ENCODE measurements at places on chromosomes 13 and 19.

- no peaks in the 10 kb centered on the region for H3K27me3 ChIP-seq
- no peak for DNase-seq
- H3K4me3 ChIP-seq: no peak overlapping the region
- H3K4me1 ChIP-seq: peaks cover 51% of the 10 kb centered on the region
- no peak overlapping the region for H3K27ac ChIP-seq
- H3K36me3 ChIP-seq: peaks cover 5% of the 10 kb centered on the region
These were observed 4.3 kb upstream of the USF2 start for GRCh38 chr19:35264268-35265125.

DNA sequence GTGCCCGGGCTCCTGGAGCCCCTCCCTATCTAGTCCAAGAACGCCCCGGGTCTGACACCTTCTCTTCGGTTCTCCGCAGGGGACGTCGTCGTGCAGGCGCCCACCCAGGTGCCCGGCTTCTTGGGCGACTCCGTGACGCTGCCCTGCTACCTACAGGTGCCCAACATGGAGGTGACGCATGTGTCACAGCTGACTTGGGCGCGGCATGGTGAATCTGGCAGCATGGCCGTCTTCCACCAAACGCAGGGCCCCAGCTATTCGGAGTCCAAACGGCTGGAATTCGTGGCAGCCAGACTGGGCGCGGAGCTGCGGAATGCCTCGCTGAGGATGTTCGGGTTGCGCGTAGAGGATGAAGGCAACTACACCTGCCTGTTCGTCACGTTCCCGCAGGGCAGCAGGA, 3.4 kb downstream of the PVR start:
- no peak for DNase-seq
- H3K27ac ChIP-seq: no peak overlapping the region
- H3K4me3 ChIP-seq: no peak overlapping the region
- H3K36me3 ChIP-seq: peaks cover 45% of the 10 kb centered on the region
- peaks cover 9% of the 10 kb centered on the region for H3K4me1 ChIP-seq
- H3K27me3 ChIP-seq: no peaks in the 10 kb centered on the region

GRCh38 chr13:77696006-77696878, 1.2 kb upstream of the SLAIN1 start:
- peak; percentile 65 for DNase-seq
- H3K4me1 ChIP-seq: peaks cover 24% of the 10 kb centered on the region
- H3K27ac ChIP-seq: no peak overlapping the region

DNA sequence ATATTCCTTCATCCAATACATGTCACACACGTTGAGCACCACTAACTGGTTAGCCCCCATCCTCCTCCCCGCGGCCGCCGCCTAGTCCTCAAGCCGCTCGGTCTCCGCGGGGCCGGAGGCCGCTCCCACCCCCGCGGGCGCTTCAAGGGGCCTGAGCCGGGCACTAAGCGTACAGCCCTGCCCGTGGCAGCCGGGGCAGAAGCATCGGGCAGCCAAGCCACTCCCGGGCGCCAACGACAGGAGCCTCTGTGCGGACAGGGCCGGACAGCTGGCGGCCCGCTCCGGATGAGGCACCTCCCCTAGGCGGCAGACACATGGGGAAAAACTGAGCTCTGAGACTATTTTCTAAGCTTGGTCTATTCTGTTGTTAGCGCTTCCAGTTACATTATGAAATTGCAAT, 2.8 kb upstream of the ZNF543 start:
- no peaks in the 10 kb centered on the region for H3K36me3 ChIP-seq
- peaks cover 41% of the 10 kb centered on the region for H3K27me3 ChIP-seq
- no peak for DNase-seq
- H3K4me3 ChIP-seq: no peak overlapping the region
- H3K27ac ChIP-seq: no peak overlapping the region

DNA sequence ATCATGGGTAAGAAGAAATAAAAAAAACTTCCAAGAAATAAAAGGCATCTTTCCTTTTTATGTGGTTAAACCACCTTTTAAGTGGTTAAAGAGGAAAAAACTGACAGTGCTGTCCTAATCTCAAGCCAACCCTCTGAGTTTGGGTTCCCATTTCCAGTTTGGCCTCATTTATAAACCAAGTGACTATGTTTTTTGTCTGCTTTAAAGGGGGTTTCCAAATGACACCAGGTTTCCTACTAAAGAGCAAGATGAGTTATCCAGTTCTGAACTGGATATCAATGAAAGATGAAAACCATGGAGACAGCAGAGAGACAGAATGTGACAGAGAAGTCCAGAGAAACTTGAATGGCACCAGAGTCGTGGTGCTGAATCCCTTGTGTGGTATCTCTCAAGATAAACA, 251.5 kb downstream of the ABCC4 start:
- H3K36me3 ChIP-seq: no peaks in the 10 kb centered on the region
- H3K4me1 ChIP-seq: no peaks in the 10 kb centered on the region
- H3K27ac ChIP-seq: no peak overlapping the region
- H3K4me3 ChIP-seq: no peak overlapping the region
- H3K27me3 ChIP-seq: no peaks in the 10 kb centered on the region

- no peaks in the 10 kb centered on the region for H3K4me1 ChIP-seq
- no peak for DNase-seq
- H3K27ac ChIP-seq: no peak overlapping the region
These were observed 692.7 kb downstream of the UQCRFS1 start for GRCh38 chr19:28519952-28520861.

DNA sequence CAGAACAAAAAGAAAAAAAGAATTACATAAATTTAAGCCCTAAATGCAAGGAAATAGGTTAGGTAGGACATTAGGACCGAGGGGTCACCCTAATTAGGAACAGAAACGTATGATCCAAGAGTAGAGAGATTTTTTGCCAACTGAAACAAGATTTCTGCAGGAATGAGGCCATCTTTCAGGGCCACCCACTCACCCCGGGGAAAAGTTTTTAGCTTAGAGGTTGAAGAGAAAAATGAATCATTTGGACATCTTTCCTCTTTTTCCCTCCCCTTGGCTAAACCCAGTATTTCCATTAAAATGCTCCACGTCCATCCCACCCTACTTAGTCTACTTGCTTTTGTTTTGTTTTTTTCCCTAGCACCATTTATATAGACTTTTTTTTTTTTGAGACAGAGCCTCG, 10.6 kb upstream of the PNMA8A start:
- DNase-seq: no peak
- H3K27ac ChIP-seq: no peak overlapping the region
- no peak overlapping the region for H3K4me3 ChIP-seq
- H3K4me1 ChIP-seq: no peaks in the 10 kb centered on the region
- no peaks in the 10 kb centered on the region for H3K36me3 ChIP-seq
- peaks cover 31% of the 10 kb centered on the region for H3K27me3 ChIP-seq

- H3K27ac ChIP-seq: no peak overlapping the region
- H3K4me1 ChIP-seq: peaks cover 23% of the 10 kb centered on the region
- no peak overlapping the region for H3K4me3 ChIP-seq
- peak; percentile 44 for DNase-seq
- no peaks in the 10 kb centered on the region for H3K36me3 ChIP-seq
- H3K27me3 ChIP-seq: no peaks in the 10 kb centered on the region
These were observed 56.9 kb downstream of the EDNRB start for GRCh38 chr13:77861741-77862140.

GRCh38 chr13:34944751-34945150, 2.7 kb downstream of the NBEA start:
- peak; percentile 54 for DNase-seq
- no peak overlapping the region for H3K4me3 ChIP-seq
- no peaks in the 10 kb centered on the region for H3K4me1 ChIP-seq
- H3K36me3 ChIP-seq: no peaks in the 10 kb centered on the region
- no peak overlapping the region for H3K27ac ChIP-seq
- peaks cover 3% of the 10 kb centered on the region for H3K27me3 ChIP-seq

DNA sequence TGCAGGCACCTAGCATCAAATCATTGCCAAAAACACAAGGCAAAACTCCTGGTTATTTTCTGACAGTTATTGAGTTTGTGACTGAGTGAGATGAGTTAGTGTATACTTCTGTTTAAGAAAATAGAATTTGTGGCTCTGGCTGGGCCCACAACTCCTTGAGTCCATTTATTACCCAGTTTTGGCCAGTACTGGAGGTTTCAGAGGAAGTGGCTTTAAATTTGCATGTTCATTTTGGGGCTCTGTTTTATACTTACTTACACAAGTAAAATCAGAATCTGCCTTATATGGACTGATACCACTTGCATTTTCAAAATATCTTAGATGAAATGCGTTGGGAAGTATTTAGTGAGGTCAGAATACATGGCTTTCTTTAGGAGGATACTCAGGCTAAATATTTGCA, 29.0 kb downstream of the TNFSF11 start:
- H3K27me3 ChIP-seq: no peaks in the 10 kb centered on the region
- H3K27ac ChIP-seq: no peak overlapping the region
- no peaks in the 10 kb centered on the region for H3K4me1 ChIP-seq
- DNase-seq: no peak

- peak; percentile 84 for DNase-seq
- no peak overlapping the region for H3K4me3 ChIP-seq
- peaks cover 7% of the 10 kb centered on the region for H3K4me1 ChIP-seq
- H3K36me3 ChIP-seq: peaks cover 20% of the 10 kb centered on the region
- no peak overlapping the region for H3K27ac ChIP-seq
These were observed 6.8 kb downstream of the RPS11 start for GRCh38 chr19:49502866-49503581.

DNA sequence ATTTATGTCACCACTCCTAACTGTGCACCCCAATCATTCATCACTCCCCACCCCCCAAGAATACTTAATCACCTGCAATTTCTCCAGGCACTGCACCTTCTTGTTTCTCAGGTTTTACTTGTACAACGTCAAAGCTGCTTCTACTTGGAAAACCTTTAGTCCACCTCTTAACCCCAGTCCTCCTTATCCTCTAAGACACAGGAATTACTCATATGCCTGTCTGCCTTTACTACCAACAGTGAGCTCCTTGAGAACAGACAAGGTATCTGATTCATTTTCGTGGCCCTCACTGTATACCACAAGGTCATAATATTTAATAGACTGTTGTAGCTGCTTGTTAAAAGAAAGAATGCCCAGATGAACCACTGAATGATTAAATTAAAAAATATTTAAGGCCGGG, 21.0 kb upstream of the NDFIP2 start:
- no peaks in the 10 kb centered on the region for H3K36me3 ChIP-seq
- H3K4me3 ChIP-seq: no peak overlapping the region
- no peak for DNase-seq
- H3K4me1 ChIP-seq: no peaks in the 10 kb centered on the region
- H3K27me3 ChIP-seq: no peaks in the 10 kb centered on the region
- H3K27ac ChIP-seq: no peak overlapping the region

- H3K27me3 ChIP-seq: peaks cover 17% of the 10 kb centered on the region
- no peaks in the 10 kb centered on the region for H3K36me3 ChIP-seq
- H3K27ac ChIP-seq: no peak overlapping the region
- H3K4me1 ChIP-seq: no peaks in the 10 kb centered on the region
- DNase-seq: no peak
- H3K4me3 ChIP-seq: no peak overlapping the region
These were observed 100.4 kb downstream of the ING1 start for GRCh38 chr13:110813646-110814624.

DNA sequence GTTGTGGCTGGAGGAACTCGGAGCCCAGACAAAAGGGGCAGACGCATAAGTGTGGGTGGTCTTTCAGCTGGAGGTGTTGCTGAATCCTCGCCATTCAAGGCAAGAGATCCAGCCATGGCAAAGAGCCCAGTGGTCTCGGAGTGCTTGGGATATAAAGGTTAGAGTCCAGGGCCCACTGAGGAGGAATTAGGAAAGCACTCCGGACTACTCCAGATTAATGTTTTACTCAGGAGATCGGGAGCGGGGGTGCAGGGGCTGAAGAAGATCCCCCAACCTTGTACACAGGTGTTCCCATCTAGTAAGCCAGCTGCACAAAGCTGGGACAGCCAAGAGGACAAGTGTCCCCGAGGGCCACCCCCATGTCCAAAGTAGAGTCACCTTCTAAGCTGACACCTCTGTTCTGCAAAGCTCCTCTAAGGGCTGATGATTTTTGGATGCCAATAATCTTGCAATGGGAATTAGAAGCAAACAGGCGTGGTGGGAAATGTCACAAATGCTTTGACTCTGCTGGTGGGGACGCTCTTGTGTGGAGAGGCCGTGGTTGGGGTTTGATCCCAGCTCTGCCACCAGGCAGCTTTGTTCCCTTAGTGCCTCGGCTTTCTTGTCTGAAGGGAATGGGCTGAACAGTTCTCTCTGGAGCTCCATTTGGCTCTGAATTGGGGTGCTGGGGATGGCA, 194.3 kb upstream of the SOX1 start:
- DNase-seq: no peak
- H3K27ac ChIP-seq: no peak overlapping the region
- peaks cover 8% of the 10 kb centered on the region for H3K27me3 ChIP-seq
- no peaks in the 10 kb centered on the region for H3K36me3 ChIP-seq
- H3K4me3 ChIP-seq: no peak overlapping the region

- no peaks in the 10 kb centered on the region for H3K27me3 ChIP-seq
- H3K4me3 ChIP-seq: no peak overlapping the region
- H3K36me3 ChIP-seq: no peaks in the 10 kb centered on the region
- H3K27ac ChIP-seq: no peak overlapping the region
These were observed 618.7 kb upstream of the SGCG start for GRCh38 chr13:22562116-22562515.

- H3K36me3 ChIP-seq: no peaks in the 10 kb centered on the region
- no peaks in the 10 kb centered on the region for H3K4me1 ChIP-seq
- DNase-seq: peak; percentile 96
- no peak within 1 kb of the TSS for H3K27ac ChIP-seq
- peak within 1 kb of the TSS; percentile 20 for H3K4me3 ChIP-seq
These were observed at the start of gene SIGLEC6 for GRCh38 chr19:51531349-51532315. Gene SIGLEC6 (minus strand): TSS chr19:51531670. CDS start chr19:51531648, 22 bp downstream.

GRCh38 chr19:2887391-2887914, 13.3 kb upstream of the ZNF57 start:
- H3K36me3 ChIP-seq: no peaks in the 10 kb centered on the region
- no peaks in the 10 kb centered on the region for H3K27me3 ChIP-seq

DNA sequence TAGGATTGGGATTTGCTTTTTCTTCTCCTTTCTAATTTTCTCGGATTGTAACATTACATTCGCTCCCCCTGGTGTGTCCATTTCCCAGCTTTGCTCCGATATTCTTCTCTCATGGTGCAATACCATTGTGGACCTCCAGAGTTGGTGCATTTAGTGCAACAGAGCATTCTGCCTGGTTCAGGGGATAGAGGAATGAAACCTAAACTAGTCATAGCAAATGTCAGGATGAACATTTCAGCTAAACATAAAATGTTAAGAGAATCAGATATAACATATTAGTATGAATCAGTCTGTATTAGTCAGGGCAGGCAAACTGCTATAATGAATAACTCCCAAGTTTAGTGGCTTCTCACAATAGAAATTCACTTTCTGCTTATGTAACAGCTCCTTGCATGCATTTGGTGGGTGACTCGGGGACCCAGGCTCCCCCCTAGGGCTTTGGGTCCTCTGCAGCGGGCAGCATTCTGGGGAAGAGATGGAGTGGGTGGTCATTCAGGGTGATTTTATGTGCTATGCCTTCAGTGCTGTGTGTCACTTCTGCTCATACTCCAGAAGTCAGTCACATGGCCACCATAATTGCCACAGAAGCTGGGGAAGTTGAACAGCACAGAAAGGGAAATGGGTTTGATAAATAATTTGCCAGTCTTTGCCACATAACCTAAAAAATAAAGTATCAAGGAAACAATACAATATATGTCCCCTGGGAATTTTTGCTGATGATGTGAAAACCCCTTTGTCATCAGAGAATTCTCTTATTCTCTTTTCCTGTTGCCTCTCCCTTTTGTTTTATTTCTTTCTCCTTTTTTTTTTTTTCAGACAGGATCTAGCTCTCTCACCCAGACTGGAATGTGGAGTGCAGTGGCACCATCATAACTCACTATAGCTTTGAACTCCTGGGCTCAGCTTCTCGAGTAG, 111.0 kb downstream of the HSPH1 start:
- no peak overlapping the region for H3K4me3 ChIP-seq
- DNase-seq: no peak
- H3K27ac ChIP-seq: no peak overlapping the region
- H3K36me3 ChIP-seq: no peaks in the 10 kb centered on the region
- H3K27me3 ChIP-seq: peaks cover 7% of the 10 kb centered on the region

- peaks cover 7% of the 10 kb centered on the region for H3K27me3 ChIP-seq
- no peaks in the 10 kb centered on the region for H3K4me1 ChIP-seq
- H3K4me3 ChIP-seq: no peak overlapping the region
- no peak for DNase-seq
- H3K27ac ChIP-seq: no peak overlapping the region
These were observed 69.0 kb downstream of the COL4A2 start for GRCh38 chr13:110376120-110376519.
